ENCODE measurements at places on chromosomes 3 and 15.
A peak's percentile ranks its signal among the peaks of the same experiment; 100 is the strongest.

DNA sequence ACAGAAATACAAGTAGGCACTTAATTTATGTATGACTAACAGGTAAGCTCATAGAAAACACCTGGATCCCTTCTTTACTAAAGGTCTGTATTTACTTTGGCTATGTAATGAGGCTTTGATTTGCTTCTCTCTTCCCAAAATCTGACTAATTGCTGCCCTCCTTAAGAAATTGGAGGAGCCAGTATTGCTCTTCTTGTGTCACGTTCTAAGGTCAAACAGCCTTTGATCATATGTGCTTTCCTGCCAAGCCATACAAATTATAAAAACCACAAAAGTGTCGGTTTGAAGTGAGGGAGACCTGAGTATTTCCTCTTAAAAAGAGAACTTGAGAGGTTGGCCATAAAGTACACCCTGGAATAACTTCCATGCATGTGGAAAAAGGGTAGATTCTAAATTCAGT lies 112.1 kb upstream of the MB21D2 start:
- no peak overlapping the region for H3K27ac ChIP-seq
- no peaks in the 10 kb centered on the region for H3K36me3 ChIP-seq
- H3K4me3 ChIP-seq = no peak overlapping the region

GRCh38 chr3:63914312-63914711 lies 2.1 kb upstream of the SCAANT1 start:
- peak; percentile 76 for DNase-seq
- H3K36me3 ChIP-seq = peaks cover 2% of the 10 kb centered on the region
- H3K27me3 ChIP-seq = no peaks in the 10 kb centered on the region
- H3K4me3 ChIP-seq = no peak overlapping the region
- H3K27ac ChIP-seq = no peak overlapping the region

DNA sequence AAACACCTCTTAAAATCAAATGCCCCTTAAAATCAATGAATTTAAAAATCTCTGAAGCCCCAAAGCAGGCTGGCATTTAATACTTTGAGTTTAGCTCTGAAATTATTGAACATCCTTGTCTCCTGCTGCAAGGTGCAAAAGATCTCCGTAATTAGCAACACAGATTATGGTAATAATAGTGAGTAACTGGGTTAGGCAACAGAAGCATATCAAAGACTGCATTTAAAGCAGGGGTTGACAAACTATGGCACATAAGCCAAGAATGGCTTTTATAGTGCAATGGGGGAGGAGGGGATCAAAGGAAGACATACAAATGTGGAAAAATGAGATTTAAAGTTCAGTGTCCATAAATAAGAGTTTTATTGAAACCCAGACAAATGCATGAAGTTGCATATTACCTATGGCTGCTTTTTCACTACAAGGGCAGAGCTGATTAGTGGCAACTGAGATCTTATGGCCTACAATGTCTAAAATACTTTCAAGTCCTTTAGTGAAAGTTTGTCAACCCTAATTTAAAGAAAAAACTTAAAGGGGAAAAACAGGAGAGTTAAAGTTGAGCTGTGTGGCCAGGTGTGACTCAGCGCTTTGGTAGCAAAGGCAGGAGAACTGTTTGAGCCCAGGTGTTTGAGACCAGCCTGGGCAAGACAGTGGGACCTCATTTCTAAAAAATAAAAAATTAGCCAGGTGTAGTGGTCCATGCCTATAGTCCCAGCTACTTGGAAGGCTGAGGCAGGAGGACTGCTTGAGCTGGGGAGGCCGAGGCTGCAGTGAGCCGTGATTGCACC lies 157.6 kb downstream of the TBL1XR1 start:
- H3K27ac ChIP-seq = no peak overlapping the region
- no peak for DNase-seq
- H3K36me3 ChIP-seq = peaks cover 7% of the 10 kb centered on the region
- H3K4me1 ChIP-seq = no peaks in the 10 kb centered on the region
- no peak overlapping the region for H3K4me3 ChIP-seq
- no peaks in the 10 kb centered on the region for H3K27me3 ChIP-seq

GRCh38 chr3:29397406-29397805 lies 116.5 kb downstream of the RBMS3 start:
- H3K4me1 ChIP-seq = no peaks in the 10 kb centered on the region
- H3K4me3 ChIP-seq = no peak overlapping the region
- no peak overlapping the region for H3K27ac ChIP-seq
- DNase-seq = no peak
- no peaks in the 10 kb centered on the region for H3K27me3 ChIP-seq
- no peaks in the 10 kb centered on the region for H3K36me3 ChIP-seq

DNA sequence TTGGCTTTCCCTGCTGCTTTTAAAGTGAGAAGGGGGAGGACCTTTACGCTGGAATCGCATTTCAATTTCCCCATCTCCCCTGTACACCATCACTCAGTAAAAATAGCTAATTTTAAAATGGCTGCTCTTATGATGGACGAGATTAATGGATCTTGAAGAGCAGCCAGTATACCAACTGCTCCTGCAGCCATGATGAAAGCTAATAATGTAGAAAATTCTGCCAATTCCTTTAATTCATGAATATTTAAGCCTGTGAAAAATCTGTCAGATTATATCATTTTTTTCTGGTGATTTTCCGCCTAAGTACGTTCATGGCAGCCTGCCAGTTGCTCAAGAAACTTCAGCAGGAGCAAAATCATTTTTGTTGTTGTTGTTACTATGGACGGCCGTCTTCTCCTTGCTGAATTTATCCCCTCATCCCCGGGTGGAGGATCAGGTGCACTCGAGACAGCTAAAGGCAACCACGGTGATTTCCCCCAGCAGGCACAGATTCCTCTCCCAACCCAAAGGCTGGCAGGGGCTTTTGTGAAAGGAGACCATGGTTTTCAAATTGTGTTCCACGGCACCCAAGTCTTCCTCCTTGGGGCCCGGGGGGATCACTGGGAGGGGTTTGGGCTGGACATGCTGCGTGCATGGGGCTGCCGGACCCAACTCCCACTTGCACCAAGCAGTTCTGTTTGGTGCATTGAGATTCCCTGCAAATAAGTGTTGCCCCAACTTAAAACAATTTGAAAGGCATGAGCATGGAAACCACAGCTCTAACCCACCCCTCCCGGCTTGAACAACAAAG lies 289.6 kb downstream of the UACA start:
- peaks cover 10% of the 10 kb centered on the region for H3K4me1 ChIP-seq
- no peaks in the 10 kb centered on the region for H3K36me3 ChIP-seq
- peak overlapping the region; percentile 86 for H3K27ac ChIP-seq
- peaks cover 10% of the 10 kb centered on the region for H3K27me3 ChIP-seq
- H3K4me3 ChIP-seq = peak overlapping the region; percentile 23

- H3K27ac ChIP-seq = peak overlapping the region; percentile 45
- H3K4me1 ChIP-seq = peaks cover 18% of the 10 kb centered on the region
- DNase-seq = peak; percentile 77
- H3K27me3 ChIP-seq = no peaks in the 10 kb centered on the region
Observed at GRCh38 chr3:37905987-37906674, 44.5 kb downstream of the CTDSPL start.

- H3K27ac ChIP-seq = no peak overlapping the region
- H3K4me3 ChIP-seq = no peak overlapping the region
- no peaks in the 10 kb centered on the region for H3K36me3 ChIP-seq
- H3K27me3 ChIP-seq = no peaks in the 10 kb centered on the region
- no peaks in the 10 kb centered on the region for H3K4me1 ChIP-seq
Observed at GRCh38 chr3:29614954-29615353, 334.1 kb downstream of the RBMS3 start.

GRCh38 chr3:191372122-191372521 lies 41.8 kb upstream of the UTS2B start:
- H3K36me3 ChIP-seq = peaks cover 5% of the 10 kb centered on the region
- no peaks in the 10 kb centered on the region for H3K27me3 ChIP-seq
- H3K4me3 ChIP-seq = no peak overlapping the region
- peaks cover 9% of the 10 kb centered on the region for H3K4me1 ChIP-seq

DNA sequence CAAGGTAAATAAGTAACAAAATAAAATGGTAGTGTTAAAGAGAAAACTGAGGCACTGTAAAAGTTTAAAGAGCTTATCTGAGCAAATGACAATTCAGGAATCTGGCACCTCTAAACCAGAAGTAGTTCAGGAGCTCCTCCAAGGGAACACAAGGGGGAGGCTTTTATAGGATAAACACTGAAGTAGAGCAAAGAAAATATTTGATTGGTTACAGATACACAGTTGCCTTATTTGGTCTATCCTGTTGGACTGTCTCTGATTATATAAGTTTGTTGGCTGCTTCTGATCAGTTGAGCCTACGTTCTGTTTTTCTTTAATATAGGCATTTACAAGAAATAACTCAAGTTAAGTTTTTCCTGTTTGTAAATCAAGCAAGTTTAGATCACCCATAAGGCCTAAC lies 146.9 kb downstream of the ERC2 start:
- H3K27me3 ChIP-seq = no peaks in the 10 kb centered on the region
- no peak overlapping the region for H3K4me3 ChIP-seq
- no peaks in the 10 kb centered on the region for H3K36me3 ChIP-seq
- DNase-seq = no peak
- H3K27ac ChIP-seq = no peak overlapping the region

- H3K4me1 ChIP-seq = peaks cover 12% of the 10 kb centered on the region
- no peaks in the 10 kb centered on the region for H3K36me3 ChIP-seq
- H3K27ac ChIP-seq = no peak overlapping the region
- H3K4me3 ChIP-seq = no peak overlapping the region
Observed at GRCh38 chr15:40325700-40326099, 2.2 kb downstream of the INAFM2 start.

- H3K27ac ChIP-seq = no peak overlapping the region
- H3K4me3 ChIP-seq = no peak overlapping the region
- peak; percentile 18 for DNase-seq
- peaks cover 3% of the 10 kb centered on the region for H3K4me1 ChIP-seq
- no peaks in the 10 kb centered on the region for H3K27me3 ChIP-seq
Observed at GRCh38 chr3:56926243-56926946, 124.6 kb upstream of the ARHGEF3 start.

DNA sequence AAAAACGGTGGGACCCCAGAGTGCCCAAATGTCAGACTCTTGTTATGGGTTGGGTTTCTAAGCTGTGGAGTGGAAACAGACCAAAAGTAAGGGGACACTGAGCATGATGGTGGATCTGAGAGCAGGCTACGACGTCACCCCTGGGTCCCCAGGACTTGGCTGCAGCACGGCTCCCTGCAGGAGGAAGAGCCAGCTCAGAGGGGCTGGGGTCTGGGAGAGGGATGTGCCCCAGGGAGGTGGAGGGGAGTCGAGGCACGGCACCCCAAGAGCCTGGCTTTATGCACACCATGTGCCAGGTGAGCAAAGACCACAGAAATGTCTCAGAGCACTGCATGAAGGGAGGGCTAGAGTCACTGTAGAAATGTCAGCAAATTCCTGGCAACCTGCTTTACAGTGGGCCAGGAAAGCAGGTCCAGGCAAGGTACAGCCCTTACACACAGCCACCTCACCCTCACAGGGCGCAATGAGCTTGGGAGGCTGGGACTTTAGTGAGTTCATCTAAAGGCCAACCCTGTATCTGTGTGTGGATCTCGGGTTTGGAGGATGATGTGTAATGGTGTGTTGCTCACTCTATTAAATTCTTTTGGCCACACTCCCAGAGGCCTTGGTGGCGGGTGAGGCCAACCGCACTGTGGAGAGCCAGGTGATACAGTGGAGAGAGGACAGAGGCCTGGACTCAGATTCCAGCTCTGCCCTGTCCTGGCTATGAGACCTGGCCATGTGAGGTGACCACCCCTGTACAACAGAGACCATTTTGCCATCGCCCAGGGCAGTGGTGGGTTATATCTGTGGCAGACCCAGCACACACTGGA lies 14.1 kb downstream of the CTSH start:
- no peaks in the 10 kb centered on the region for H3K27me3 ChIP-seq
- no peaks in the 10 kb centered on the region for H3K36me3 ChIP-seq
- H3K4me1 ChIP-seq = peaks cover 12% of the 10 kb centered on the region
- H3K27ac ChIP-seq = no peak overlapping the region
- peak; percentile 81 for DNase-seq

- H3K36me3 ChIP-seq = peaks cover 2% of the 10 kb centered on the region
- H3K27me3 ChIP-seq = no peaks in the 10 kb centered on the region
- peak overlapping the region; percentile 85 for H3K27ac ChIP-seq
- H3K4me3 ChIP-seq = no peak overlapping the region
- peaks cover 31% of the 10 kb centered on the region for H3K4me1 ChIP-seq
Observed at GRCh38 chr3:29695643-29696198, 414.9 kb downstream of the RBMS3 start.

DNA sequence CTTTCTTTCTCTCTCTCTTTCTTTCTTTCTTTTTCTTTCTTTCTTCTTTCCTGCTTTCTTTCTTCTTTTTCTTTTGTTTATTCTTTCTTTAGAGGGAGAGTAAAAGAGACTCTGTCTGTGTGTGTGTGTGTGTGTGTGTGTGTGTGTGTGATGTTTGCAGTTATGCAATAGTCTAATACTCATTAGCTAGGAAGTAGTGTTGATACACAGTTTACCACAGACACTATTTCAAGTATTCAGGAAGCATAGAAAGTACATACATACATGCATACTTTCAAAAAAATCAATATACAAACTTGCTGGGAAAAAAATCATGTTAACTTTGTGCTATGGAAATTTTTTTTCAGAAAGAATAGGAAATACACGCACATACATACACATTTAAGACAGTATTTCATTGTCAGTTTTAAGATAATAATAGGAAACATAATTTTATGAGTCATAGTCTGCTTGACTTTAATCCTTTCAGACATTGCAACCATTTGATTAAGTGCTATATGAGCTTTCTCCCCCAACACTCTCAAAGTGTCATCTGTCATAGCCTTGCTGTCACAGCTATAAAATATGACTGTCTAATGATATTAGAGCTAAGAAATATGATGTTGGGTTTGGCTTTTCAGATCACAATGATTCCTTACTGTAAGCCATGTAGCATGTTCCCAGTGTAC lies 74.9 kb upstream of the EPHA3 start:
- no peaks in the 10 kb centered on the region for H3K4me1 ChIP-seq
- DNase-seq = peak; percentile 59
- H3K4me3 ChIP-seq = no peak overlapping the region
- no peaks in the 10 kb centered on the region for H3K36me3 ChIP-seq
- H3K27me3 ChIP-seq = no peaks in the 10 kb centered on the region

DNA sequence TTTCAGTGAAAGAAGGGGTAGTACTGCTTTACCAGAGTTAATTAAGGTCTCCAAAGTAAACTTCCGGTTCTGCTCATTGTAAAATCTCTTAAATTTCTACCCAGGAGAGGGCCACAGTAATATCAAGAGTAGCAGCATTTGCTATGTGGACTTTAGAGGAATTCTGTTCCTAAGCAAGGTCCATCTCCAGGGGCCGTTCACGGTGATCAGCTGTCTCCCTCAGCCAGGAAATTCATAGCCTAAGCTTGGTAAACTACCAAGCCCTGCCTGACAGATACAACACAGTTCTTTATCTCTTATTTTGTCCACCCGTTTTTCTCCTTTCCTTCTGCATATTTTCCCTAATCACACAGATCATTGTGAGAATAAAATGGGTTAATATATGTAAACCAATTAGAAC lies 2.3 kb downstream of the DUT start:
- no peak overlapping the region for H3K4me3 ChIP-seq
- peaks cover 7% of the 10 kb centered on the region for H3K4me1 ChIP-seq
- H3K36me3 ChIP-seq = peaks cover 7% of the 10 kb centered on the region
- H3K27me3 ChIP-seq = no peaks in the 10 kb centered on the region
- H3K27ac ChIP-seq = no peak overlapping the region

GRCh38 chr3:38828681-38829080 lies 12.7 kb upstream of the SCN10A start:
- H3K4me3 ChIP-seq = no peak overlapping the region
- peaks cover 14% of the 10 kb centered on the region for H3K4me1 ChIP-seq
- no peaks in the 10 kb centered on the region for H3K36me3 ChIP-seq
- DNase-seq = no peak
- H3K27me3 ChIP-seq = peaks cover 2% of the 10 kb centered on the region
